ENCODE measurements at places on chromosomes 2 and 18.

DNA sequence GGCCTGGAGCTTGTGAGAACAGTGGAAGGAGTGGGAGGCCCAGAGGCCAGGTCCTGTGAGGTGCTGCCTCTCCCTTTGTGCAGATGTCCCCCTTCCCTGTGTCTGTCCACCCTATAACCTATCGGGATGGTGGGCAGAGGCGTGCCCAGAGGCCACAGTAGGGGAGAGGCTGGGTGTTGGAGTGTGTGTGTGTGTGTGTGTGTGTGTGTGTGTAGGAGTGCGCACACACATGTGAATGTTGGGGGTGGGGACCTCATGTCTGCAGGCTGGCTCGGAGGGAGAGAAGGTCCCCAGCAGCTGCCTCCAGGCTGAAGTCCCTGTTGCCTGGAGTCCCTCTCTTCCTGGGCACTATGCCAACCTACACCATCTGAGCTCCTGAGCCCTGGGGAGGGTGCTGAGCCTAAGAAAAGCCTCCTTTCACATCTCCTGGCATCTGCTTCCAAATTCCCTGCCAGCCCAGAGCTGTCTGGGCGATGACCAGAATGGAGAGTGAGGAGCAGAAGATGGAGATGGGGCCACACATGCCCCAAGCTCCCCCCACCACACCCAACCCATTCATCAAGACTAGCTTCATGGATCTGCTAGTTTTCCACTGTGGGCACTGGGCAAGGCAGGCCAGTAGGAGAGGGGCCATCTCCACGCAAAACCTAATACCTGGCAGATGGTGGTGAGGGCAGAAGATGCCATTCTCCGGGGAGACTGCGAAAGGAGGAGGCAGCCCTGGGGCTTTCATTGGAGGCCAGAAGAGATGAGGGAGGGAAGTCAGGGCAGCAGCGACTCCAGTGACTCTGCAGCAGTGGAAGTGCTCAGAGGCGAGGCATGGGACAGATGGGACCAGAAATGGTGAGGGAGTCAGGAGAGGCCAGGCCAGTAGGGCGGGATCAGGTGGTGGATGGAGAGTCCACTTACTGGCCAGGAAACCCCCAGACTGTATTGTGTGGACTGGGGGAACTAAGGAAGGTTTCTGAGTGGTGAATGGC lies 20.3 kb downstream of the KCNK3 start:
- DNase-seq, result peak; percentile 56

DNA sequence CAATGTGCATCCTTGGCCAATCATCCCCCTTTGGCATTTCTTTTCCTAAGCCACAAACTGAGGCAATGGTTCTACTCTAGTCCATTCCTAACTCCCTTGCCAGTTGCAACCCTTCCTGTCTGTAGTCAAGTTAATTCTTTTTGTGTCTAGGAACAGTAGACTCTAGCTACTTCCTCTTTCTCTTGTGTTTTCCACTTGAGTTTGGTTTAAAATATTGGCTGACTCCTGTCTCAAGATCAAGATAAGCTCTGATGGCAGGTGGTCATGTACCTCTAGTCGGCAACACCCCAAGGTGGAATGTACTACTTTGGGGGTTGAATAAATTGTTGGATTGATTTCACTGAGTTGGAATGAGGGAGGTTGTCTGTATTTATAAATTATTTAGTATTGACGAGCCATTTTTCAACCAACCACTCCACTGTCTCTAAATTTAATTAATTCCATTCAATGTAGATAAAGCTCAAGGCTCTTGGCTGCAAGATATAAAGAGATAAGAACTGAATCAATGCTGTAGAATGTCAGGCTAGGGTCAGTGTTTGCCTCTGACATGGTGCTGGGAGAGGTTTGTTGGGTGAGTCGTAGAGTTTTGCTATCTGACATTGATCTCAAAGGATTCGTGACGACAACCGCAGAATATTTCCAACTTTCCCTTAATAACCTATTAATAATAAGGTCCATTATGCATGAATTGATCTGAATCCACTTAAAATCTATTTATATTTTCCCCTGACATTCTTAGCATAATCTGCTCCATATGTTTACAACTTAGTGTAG lies 188.7 kb upstream of the APCDD1 start:
- no peak for DNase-seq

- DNase-seq, result no peak
These were observed 158.5 kb upstream of the REV1 start for GRCh38 chr2:99648178-99648844.

GRCh38 chr2:71696381-71696780 lies 243.0 kb downstream of the DYSF start:
- no peak for DNase-seq

DNA sequence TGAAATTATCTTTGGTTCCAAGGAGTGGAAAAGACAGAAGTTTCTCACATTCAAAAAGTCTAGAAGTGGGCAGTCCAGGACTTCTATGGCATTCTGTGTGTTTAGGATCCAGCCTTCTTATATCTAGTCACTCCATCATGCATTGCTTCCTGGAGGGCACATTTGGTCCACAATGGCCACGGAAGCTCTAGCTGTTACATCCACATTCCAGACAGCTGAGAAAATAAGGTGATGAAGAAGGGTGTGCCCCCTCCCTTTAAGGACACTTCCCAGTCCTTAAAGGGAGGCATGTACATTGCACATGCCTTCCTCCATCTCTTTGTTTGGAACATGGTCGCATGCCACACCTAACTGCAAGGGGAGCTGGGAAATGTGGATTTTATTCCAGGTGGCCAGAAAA lies 59.9 kb upstream of the BZW1 start:
- DNase-seq, result no peak

GRCh38 chr2:223113161-223113560 lies 61.2 kb downstream of the KCNE4 start:
- DNase-seq, result no peak

DNA sequence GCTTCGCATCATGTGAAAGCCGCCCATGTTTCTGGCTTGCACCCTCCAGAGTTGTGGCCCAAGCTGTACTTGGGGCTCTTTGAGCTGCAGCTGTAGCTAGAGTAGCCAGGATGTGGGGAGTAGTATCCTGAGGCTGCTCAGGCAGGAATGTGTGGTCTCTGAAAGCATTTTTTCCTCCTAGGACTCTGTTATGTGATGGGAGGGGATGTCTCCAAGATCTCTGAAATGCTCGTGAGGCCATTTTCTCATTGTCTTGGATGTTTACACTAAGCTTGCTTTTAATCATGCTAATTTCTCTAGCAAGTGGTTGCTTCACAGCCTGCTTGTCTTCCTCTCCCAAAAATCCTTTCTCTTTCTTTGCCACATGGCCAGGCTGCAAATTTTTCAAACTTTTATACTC lies 687.6 kb downstream of the DCDC2C start:
- DNase-seq, result no peak

- no peak for DNase-seq
These were observed at the start of gene DTNA for GRCh38 chr18:34709750-34710441. TSS of gene DTNA (plus strand) at chr18:34710298. CDS start at chr18:34755977, 45,679 bp downstream.

DNA sequence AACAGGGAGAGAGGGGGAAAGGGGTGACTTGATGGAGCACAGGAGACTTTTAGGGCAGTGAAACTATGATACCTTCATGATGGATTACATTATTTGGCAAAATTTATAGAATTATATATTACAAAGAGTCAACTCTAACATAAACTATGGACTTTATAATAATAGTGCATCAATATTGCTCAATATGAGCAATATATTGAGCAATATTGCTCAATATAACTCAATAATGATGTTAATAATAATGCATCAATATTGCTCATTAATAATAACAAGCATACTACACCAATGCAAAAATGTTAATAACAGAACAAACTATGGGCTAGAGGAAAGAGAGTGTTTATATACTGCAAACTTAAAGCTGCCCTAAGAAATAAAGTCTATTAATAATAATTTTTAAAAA lies 3.1 kb upstream of the UNC80 start:
- no peak for DNase-seq

GRCh38 chr2:180776921-180777320 lies 203.5 kb upstream of the UBE2E3 start:
- no peak for DNase-seq

All from hypothalamus (tissue), 51 donors.